ENCODE measurements at places on chromosomes 4 and X.

DNA sequence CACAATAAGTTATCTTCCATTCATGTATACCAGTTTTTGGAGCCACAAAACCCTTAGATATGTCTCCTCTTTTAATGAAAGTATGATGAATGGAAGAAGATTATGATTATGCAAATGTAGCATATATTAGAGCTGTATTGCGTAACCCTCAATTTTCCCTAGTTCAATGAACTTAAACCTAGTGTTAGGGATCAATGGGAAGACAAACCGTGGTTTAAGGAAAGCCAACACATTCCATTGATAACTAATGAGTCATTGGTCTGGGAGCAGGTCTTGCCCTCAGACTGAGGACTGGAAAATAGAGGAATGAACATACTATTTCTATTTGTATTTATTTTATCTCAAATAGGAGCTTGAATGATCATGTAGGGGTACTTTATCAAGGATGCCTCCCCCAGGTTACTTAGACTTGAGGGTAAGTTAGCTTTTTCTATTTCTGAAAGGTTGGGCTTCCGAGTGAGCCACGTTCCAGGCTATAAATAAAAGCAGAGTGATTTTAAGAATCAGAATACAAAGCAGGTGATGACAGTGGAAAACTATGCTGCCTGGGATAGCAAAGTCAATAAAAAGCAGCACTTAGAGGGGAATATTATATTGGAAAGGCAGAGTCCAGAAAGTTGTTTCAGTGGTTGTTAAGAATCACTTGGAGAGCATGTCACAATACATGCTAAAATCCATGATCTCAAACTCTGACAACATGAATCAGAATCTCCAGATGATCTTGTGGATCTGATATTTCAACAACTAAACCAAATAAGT is 356.0 kb downstream of the ADAM29 start:
- no peak for DNase-seq

DNA sequence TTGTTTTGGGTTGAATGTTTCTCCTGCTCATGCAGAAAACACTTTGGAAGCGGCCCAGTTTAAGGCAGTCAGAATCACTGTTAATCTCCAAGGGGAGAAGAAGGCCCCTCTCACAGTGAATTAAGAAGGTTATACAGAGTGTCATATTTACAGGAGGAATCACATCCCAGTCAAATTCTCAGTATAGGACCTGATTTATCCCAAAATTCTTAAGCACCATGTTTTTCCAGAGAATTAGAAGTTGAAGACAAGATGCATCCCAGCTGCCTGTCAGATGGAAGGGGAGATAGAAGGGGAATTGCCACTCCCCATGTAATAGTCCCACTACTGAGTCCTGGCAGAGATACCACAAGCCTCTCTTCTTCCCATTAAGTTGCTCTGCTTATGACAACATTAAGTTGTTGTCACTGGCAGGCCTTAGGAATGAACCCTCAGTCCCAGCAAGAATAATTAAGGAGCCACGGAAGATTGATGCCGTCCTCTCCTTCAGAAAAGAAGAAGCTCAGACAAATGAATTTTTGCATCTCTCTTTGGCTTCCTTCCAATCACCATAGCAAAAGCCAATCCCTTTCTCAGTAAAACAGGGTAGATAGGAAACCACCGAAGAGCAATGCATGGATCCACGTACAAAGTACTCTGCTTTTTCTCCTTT is 138.4 kb downstream of the LDB2 start:
- DNase-seq: no peak

DNA sequence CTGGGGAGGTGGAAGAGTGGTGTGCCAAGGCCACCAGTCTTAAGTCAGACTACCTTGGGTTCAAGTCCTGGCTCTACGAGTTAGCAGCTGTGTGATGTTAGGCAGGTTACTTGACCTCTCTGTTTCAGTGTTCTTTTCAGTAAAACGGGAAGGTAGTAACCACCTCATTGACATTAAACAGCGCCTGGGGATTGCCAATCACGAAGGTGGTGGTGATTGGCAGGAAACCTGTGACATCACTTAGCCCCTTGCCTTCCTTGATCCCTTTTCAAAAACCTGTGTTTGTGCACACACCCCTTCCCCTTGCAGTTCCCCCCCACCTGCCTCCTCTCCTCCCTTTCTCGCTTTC is 7.6 kb downstream of the KLF3 start:
- DNase-seq: no peak

- DNase-seq: no peak
These were observed 46.9 kb upstream of the SLC39A8 start for GRCh38 chr4:102392033-102392744.

DNA sequence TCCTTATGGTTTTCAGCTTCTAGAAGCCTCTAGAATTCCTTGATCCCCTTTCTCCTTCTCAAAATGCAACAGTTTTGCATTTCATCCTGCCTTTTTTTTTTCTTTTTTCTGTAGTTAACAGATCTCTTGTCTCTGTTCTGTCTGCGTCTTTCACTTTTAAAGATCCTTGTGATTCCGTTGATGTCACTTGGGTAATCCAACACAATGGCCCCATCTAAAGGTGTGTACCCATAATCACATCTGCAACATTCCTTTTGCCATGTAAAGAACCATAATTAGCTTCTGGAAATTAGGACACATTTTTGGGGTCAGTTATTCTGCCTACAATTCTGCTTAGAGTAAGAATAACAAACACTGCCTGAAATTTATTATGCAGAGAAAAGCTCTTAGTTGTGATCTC is 1180.9 kb upstream of the ADGRL3 start:
- no peak for DNase-seq

DNA sequence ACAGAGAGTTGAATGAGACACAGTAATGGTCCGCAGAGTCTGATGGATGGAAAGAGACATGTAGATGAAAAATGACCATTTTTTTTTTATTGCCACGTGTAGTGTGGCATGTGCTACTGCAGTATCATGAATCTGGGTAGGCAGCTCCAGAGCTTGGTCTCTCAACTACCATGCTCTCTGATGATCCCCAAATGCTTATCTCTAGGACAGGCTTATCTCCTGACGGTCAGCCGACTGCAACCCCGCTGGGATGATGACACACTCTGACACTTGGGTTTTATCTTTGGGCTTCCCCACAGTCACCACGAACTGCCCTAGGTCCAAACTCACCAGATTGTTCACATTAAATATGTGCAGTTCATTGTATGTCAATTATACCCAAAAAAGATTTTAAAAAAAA is 239.7 kb downstream of the QDPR start:
- DNase-seq: no peak

GRCh38 chr4:48297256-48297846 is 27.7 kb upstream of the TEC start:
- DNase-seq: no peak

DNA sequence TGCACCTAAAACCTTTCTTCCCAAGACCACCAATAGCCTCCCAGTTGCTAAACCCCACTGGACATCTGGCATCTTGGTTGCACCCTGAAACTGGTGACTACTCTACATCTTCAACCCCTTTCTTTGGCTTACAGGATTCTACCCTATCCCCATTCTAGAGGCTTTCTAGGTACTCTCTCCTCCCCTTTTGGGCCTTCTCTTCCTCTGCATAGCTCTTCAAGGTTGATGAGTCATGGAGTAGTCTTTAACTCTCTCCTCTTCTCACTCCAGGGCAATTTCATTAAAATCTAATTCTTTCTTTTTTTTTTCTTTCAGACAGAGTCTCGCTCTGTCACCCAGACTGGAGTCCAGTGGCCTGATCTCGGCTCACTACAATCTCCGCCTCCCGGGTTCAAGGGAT is 16.8 kb downstream of the APOO start:
- no peak for DNase-seq

DNA sequence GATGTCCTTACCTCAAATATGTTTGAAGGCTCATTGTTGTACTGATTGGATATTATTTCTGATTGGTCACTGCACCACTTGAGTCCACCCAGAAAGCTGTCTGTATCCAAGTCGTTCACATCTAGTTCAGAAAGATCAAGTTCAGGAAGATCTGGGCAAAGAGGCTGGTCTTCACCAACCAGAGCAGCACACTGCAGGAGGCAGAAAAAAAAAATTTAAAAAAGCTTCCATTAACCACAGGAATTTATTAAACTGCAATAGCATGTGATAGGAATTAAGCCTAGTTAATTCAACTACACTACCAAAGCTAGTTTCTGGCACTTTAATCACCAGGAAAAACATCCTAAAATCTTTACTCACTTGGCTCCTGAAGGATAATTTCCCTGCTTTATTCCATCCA is 5.1 kb downstream of the PPARGC1A start:
- DNase-seq: no peak

DNA sequence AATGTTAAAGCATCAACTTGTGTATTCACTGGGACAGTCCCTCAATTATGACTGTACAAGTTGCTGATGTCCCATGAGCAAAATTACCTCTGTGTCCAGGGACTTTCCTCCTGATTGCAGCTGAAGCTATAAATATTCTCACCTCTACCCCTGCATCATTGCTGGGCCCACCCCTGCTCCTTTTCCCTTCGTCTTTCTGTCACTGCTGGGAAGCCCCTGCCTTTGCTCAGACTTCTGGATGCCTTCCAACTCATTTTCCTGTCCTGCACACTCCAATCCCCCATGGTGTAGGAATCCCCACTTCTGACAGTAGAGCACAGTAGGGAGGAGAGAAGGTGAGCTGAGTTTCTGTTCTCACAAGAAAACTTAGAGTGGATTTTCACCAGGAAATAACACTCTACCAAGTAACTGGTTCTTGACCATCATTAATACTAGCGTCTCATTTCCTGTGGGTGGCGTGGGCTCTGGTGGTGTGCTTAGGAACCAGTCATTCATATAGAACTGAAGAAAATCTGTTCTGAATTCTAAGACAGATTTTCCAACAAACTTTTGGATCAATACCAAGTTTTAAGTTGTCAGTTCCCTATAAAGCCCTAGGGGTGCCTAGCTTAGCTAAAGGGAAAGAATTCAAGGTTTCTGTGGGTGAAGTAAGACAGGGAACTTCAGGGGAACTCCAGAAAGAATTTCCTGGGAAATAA is 136.2 kb upstream of the MED14 start:
- DNase-seq: no peak

DNA sequence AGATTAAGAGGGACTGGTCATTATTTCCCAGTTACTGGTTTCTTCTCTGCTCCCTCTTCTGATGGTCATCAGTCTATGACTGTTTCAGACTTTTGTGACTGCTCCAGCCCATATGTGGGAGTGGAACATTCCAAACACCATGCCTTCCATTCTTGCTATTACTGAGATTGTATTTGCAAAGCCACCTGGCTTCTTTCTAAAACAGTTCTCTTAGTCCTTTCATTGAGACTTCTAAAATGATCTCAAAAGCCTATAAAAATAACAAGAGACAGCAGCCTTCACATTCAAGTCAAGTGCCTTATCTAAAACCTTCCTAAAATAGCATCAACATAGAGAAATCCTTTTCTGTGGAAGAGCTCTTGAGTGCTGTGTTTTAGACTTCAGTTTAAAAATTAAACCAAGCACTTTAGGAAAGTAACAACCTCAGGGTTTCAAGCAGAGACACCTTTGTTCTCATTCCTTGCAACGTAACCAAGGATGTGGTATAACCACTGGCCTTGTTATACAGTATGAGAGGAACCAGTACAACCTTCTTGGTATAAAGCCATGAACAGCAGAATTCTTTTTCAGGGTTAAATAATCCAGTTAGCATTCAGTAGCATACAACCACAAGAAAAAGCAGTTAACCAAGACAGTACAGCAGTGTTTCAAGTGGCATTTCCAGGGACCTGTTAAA is 97.1 kb downstream of the NFKB1 start:
- no peak for DNase-seq

- no peak for DNase-seq
These were observed 48.2 kb upstream of the H2AZ1 start for GRCh38 chr4:99998062-99998867.

DNA sequence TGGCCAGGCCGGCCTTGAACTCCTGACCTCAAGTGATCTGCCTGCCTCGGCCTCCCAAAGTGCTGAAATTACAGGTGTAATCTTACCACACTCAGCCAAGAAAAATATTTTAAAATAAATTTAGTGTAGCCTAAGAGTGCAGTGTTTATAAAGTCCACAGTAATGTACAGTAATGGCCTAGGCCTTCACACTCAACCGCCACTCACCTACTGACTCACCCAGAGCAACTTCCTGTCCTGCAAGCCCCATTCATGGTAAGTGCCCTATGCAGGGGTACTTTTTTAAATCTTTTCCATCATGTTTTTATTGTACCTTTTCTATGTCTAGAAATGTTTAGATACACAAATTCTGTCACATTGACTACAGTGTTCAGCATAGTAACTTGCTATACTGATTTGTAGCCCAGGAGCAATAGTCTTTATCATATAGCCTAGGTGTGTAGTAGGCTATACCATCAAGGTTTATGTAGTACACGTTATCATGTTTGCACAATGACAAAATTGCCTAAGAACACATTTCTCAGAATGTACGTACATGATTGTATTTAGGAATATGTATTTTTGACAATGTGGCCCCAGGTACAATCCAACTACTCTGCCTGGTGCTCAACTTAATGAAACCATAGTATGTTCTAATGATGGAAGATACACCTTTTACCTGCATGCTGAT is 455.2 kb downstream of the PCDH7 start:
- DNase-seq: no peak

DNA sequence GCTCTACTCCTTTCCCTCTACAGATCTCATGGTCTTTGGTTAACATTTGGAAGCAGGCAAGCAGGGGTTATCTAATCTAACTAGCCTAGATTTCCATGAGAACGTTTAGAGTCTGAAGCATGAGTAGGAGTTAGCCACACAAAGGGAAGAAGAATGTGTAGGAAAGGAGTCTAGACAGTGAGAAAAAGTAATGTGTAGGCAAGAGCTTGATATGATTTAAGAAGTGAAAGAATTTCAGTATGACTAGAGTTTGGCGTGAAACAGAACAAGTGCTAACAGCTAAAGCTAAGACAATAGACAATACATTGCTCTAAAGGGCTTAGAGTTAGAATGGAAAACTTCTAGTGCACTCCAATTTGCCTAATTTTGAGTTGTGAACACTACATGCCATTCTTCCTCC is 10.8 kb downstream of the CXCL8 start:
- DNase-seq: no peak

DNA sequence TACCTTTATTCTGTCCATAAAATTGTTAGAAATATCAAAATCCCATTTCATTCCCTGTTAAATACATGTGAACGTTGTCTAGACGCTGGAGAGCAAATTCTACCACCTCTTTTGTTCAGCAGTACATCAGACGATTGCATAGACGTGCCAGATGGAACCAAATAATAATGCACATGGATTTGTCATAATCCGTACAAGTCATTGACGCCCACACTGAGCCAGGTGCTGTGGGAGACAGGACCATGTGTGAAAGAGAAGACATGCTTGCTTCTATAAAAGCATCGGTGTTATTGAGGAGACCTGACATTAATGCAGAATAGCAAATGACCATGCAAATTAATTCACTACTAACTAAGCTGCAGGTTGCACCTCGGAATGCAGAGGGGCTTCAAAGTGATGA is 175.0 kb downstream of the PTTG2 start:
- DNase-seq: no peak

GRCh38 chr4:1983846-1984405 is 24.8 kb downstream of the NELFA start:
- no peak for DNase-seq

GRCh38 chr4:55444827-55445226 is 49.1 kb downstream of the TMEM165 start:
- DNase-seq: no peak

- DNase-seq: no peak
These were observed 275.7 kb upstream of the RASGEF1B start for GRCh38 chr4:81747242-81747930.

GRCh38 chr4:14087921-14088320 is 460.4 kb upstream of the BOD1L1 start:
- DNase-seq: no peak

- DNase-seq: no peak
These were observed 29.2 kb downstream of the PRRG1 start for GRCh38 chrX:37378404-37378803.
